ENCODE measurements at places on chromosomes 4 and X. TPM values are rescaled to one million over a fixed set of nuclear protein-coding genes. Genes with fewer than 3 reads are reported as not detected.

DNA sequence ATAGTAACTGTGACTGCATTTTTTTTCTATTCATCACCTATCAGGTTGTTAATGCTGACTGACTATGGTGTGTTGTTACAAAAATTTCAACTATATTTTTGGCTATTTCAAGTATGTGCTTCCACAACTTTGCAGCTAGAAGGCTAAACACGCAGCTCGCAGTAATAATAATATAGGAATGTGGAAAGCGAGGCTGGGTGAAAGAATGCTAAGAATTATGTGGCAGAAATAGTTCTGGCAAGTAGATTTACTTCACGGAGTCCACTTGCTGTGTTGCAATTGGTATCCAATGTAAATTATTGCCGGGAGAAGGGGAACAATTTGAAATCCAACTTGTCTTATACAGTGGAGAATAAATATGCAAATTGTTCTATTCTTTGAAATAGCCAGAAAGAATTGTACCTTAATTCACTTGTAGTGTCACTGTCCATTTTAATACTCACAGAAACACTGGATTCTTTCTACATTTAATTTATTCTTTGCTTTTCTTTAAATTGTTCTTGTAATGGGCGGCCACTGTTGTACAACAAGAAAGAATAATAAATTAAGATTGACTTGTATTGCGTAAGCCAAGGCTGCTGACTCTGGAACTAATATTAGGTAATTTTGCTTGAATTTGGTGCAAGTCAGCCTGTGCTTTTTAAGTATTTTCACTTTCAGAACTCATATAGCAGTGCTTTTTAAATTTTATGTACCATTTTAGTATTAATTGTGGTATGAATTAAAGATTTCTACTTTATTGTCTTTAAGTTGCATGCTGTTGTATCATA, 154.9 kb downstream of the FRMPD4 start:
- DNase-seq = no peak

The PCDH11X gene
- 0.08 TPM for total RNA-seq

The OPN1MW3 gene
- not detected for total RNA-seq

- DNase-seq = no peak
Observed at GRCh38 chrX:40964633-40965586, 120.3 kb upstream of the USP9X start.

- no peak for DNase-seq
Observed at GRCh38 chr4:69321153-69321729, 41.0 kb downstream of the UGT2B28 start.

- peak; percentile 60 for DNase-seq
Observed at GRCh38 chr4:8391972-8392371, 48.6 kb downstream of the ACOX3 start.

GRCh38 chr4:4388836-4389575, 2.1 kb downstream of the NSG1 start:
- no peak for DNase-seq

DNA sequence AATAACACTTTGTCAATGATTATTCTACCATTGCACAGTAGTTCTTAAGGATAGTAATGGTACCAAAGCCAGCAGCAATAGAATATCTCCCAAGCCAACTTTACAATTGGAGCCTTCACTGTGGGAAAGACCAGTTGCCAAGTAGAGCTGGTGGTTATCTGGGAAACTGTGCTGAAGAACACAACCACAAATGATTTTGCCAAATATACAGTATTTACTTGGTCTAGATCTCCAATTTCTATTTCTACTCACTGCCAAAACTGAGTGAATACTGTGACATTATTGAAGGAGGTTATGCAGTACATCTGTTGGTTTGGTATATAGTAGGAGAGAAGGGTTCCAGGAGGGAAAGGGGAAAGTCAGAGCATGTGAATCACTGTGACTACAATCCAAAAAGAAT, 3.8 kb downstream of the TET2 start:
- DNase-seq = no peak

DNA sequence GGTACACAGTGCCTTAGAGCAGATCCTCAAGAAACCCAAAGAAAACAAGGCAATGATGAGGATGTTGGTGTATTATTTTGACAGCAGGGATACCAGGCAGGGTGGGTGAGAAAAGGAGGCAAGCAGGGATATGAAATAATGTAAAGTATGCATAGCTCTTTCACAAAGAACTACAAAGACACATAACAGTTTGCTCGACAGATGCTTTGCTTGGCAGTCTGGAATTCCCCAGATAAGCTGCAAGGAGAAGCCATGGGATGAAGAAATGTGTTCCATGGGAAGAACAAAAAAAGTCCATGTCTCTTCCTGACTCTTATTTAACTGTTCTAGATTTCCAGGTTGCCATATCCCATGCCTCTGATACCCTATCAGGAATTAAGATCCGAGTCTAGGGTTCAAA, 75.4 kb downstream of the FAM13A start:
- DNase-seq = no peak

The PRR32 gene
- not detected for total RNA-seq

DNA sequence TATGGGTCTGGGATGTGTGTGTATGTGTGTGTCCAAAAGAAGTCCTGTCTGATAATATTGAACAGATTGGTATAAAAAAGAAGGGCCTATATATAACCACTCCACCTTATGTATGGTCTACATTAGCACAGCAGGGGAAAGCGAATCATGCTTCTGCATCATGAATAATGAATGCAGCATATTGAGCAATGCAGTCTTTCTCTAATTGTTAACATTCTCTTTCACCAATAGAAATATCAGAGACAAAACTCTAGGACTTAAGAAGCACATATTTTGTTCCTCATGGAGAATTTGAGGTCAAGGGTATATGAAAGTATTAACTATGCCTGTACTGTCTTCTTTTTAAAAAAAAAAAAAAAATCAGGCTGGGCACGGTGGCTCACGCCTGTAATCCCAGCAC, 264.3 kb upstream of the NOCT start:
- DNase-seq = no peak

All from left ventricle myocardium inferior (tissue), 1 donor.